COLO829 (cell line): ENCODE measurements at places on chromosomes 5 and 9.

DNA sequence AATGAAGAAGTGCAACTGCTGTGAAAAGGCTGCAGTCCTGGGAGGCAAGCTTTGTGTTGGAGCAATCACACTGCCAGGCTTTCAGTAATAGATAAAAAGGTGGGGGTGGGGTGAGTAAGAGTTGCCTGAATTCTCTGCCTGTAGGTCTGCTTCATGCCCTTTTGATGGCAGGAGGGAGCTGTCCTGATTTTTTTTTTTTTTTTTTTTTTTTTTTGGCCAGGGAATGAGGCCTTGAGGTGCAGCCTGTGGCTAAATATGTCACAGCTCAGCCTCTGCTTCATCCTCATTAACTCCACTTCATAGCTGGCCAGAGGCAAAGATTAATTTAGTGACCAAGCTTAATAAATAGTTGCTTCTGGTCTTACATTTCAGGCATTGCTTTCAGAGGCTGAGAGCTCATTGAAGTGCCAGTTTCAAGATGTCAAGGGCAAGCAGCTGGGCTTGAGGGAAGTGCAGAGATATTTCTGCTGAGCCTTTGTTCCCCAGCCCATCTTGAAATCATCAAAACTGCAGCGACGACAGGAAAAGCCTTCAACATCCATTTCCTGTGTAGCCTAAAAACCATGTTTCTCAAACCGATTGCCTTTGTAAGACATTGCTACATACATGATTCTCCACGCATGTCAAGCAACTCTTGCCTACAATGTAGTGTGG lies 134.7 kb downstream of the MACIR start:
- DNase-seq, result peak; percentile 6

- no peak for DNase-seq
These were observed 592.7 kb downstream of the TLE1 start for GRCh38 chr9:81096625-81097024.

DNA sequence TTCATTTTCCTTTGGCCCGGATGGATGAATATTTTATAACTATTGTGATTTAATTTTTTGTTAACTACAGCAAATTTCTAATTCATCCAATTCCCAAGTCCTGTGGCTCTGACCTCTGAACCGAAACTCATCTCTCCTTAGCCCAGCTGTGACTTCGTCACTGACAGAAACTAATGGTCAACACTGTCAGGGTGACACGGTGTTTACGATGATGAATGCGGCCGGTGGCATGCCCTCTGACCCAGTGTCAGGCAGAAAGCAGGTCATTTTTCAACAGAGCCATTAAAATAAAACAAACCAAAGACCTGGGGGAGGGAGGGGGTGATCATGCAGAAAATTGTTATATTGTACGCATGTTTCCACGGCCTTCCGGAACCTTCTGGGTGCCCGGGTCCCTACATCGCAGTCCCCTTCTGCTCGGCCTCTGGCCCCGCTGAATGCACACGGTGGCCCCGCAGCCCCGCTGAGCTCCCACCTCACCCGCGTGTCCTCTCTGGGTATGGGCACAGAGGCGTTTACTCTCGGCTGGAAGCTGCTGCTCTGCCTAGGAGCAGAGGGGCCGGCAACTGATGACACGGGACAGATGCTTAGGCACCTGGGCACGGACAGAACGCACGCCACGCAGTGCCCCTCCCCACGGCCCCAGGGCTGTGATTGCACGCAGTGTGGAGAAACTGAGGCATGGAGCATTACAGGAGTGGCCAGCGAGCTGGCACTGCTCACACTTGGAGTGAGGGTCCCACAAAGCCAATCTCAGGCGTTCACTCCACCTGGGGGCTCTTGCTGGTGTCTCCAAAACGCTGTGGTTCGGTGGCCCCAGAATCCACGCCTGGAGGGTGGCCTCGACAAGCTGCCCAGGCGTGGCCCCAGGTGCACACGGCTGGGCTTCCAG lies 8.1 kb downstream of the CCDC187 start:
- DNase-seq, result no peak

GRCh38 chr5:540906-541538 lies 16.8 kb upstream of the SLC9A3 start:
- DNase-seq, result no peak

DNA sequence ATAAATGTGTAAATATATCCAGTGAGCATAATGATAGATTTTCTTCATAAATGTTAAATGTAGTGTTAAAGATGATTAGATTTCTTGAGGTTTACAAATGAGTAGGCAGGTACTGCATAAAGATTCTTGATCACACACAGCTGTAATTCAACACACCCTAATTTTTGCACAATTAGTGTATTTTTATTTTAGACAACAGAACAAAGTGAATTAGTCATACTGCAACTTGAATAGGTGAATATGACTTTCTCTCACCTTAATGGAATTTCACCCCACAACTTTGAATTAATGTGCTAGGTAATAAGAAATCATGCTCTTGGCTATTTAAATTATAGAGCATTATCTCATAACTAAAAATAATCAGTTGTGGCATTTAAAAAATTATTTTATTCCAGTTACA lies 795.7 kb upstream of the ACO1 start:
- DNase-seq, result no peak

DNA sequence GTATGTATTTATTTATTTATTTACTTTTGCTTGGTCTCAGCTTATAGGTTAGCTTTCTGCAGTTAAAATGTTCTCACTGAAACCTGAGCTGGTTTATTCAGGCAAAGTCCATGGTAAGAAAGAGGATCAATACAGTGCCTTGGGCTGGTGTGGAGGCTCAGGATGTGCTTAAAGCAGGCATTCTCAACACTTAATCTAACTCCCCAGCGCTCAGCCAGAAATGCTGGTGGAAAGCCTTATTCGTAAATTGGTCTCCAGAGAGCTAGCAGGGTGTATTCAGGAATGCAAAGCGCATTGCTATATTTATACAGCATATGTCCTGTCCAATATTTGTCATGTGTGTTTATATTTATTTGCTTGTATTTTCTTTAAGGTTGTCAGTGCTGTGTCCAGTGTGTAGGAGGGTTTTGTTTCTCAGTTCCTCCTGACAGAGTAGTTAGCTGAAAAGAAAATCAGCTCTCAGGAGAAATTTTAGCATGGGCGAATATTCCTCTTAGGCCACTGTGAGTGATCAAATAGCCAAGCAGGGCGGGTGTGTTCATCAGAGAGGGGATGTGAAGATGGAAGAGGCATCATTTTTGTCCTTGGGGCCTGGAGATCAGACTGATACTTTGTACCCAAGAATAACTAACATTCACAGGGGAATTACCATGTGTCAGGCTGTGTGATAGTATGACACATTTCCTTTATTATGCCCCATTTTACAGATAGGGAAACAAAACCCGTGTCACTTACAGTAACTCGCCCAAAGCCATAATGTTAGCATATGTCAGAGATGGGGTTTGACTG lies 65.8 kb downstream of the DOCK2 start:
- DNase-seq, result no peak

- DNase-seq, result peak; percentile 76
These were observed 212.4 kb upstream of the C9orf72 start for GRCh38 chr9:27785714-27786100.
